ENCODE measurements at places on chromosomes 11 and 22. TPM values are rescaled to one million over a fixed set of nuclear protein-coding genes. Genes with fewer than 3 reads are reported as not detected.

Gene LRRC55
- total RNA-seq, result not detected

Gene RCN1
- 36.5 TPM for total RNA-seq

Gene EXPH5
- 0.65 TPM for total RNA-seq

Gene OR10AG1
- not detected for total RNA-seq

Gene PLAAT5
- not detected for total RNA-seq

DNA sequence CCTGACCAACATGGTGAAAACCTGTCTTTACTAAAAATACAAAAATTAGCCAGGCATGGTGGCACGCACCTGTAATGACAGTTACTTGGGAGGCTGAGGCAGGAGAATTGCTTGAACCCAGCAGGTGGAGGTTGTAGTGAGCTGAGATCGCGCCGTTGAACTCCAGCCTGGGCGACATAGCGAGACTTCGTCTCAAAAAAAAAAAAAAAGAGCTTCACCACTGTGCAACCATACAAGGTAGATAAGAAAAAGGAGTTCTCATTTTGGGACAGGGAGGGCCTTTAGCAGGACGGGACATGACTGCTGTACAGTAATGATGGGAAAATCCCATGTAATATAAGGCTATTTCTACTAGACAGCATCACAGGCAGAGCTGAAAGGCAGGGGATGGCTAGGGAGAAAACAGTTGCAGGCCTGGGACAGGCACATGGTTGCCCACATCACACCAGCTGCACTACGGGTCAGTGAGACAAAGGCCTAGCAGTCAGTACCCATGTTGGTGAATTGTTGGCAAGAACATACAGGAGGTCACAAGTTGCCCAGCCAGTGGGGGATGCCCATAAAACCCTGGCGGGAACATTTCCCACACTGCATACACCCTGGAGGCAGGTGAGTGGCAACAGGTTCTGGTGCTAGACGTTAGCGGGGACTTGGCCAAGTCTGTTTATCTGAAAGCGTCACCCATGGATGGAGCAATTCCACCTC, 5.4 kb downstream of the TANGO2 start:
- no peak for DNase-seq
- H3K4me1 ChIP-seq, result peaks cover 13% of the 10 kb centered on the region
- no peaks in the 10 kb centered on the region for H3K27me3 ChIP-seq
- H3K4me3 ChIP-seq, result no peak overlapping the region
- H3K36me3 ChIP-seq, result no peaks in the 10 kb centered on the region

DNA sequence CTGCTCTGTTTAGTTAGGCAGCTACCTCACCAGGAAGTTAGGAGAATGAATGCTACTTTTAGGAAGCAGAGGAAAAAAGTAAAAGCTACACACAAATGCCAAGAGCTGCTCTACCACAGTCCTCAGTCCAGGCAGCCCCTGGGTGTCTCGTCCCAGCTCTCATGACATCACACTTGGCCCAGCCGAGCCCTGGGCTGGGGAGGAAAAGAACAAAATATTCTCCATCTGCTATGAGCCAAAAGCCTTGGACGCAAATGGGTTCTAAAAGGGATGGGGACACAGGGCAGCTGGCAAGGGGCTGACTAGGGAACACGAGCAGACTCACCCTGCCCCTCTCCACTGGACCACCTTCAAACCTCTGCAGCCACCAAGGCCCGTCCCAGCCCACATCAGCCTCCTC, 26.1 kb downstream of the TMEM184B start:
- H3K4me3 ChIP-seq, result no peak overlapping the region
- H3K4me1 ChIP-seq, result no peaks in the 10 kb centered on the region
- H3K27ac ChIP-seq, result no peak overlapping the region
- no peak for DNase-seq
- no peaks in the 10 kb centered on the region for H3K27me3 ChIP-seq
- peaks cover 4% of the 10 kb centered on the region for H3K36me3 ChIP-seq

DNA sequence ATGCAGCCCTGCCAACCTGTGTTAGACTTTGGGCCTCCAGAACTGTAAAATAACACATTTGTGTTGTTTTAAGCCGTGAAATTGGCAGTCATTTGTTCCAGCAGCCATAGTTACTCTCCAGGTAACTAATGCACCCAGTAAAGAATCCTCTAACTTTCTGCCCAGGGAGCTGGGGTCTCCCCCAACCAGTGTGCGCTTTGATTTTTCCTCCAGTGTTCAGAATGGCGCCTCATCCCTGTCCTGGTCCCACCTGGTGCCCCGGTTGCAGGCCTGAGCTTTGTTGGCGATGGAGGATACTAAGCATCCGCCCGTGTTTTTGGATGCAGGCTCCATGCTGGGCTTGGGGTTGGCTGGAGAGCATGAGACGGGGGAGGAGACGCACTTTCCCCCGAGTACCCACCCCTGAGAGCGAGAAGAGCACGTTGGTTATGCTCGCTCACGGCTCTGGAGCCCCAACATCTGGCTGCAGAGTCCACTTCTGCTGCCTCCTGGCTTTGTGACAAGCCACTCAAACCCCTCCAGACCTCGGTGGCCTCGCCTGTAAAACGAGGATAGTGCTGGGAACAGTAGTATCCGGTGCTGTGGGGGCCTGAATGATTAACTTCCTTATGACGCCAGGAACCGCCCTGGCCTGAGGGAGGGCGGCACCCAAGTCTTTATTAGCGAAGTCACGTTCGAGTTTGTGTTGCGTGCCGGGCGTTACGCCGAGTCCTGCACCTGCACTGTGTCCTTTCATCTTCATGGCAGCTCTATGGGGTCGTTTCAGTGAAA, 25.8 kb downstream of the MRGPRD start:
- no peaks in the 10 kb centered on the region for H3K4me1 ChIP-seq
- no peak for DNase-seq
- H3K27me3 ChIP-seq, result peaks cover 3% of the 10 kb centered on the region

- H3K4me3 ChIP-seq, result no peak overlapping the region
- H3K27ac ChIP-seq, result no peak overlapping the region
- no peaks in the 10 kb centered on the region for H3K36me3 ChIP-seq
- no peak for DNase-seq
- peaks cover 3% of the 10 kb centered on the region for H3K27me3 ChIP-seq
Observed at GRCh38 chr22:21069375-21069774, 23.6 kb downstream of the LRRC74B start.

DNA sequence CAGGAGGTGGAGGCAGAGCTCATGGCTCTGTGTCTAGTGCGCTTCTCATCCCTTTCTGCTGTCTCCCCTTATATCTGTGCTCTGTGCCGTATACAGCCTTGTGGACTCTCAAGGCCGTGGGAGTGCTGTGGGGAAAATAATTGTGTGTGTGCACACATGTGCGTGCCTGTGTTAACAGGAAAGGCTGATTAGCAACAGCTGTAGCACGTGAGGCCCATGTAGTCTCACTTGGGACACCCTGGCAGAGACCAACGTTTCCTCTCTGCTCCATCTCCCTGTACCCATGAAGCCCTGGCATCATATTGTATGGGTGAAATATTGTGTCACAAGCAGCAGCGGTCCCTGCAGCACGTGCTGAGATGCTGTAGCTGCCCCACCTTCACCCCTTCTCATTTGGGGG, 109.3 kb downstream of the LRRC32 start:
- no peak for DNase-seq
- no peak overlapping the region for H3K4me3 ChIP-seq
- H3K27me3 ChIP-seq, result peaks cover 3% of the 10 kb centered on the region
- no peak overlapping the region for H3K27ac ChIP-seq
